ENCODE measurements at places on chromosomes 2 and 18.

GRCh38 chr2:171318463-171318934 is 115.3 kb downstream of the METTL8 start:
- no peak for DNase-seq

DNA sequence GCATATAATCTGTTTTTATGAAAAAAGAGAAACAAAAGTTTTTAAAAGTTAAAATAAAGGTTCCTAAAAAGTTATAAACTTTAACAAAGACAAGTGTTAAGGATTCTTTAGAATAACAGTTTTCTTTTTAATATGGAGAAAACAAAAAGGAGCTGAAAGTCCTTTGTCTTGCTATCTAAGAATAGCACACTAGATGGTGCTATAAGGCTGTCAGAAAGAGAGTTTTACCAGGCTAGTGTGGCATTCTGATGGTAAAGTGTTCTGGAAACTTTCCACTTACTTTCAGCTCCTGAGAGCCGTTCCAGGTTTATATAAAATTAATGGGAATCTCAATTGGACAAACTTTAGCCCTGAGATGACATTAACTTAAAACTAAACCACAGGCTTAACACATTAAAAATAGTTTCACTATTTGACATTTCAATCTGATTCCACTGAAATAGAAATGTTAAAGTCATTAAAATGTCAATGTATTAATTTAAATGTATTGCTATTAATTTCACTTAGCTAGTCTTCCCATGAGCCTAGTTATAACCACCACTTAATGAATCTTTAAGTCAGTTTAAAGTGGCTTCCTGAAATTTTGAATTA is 3.7 kb downstream of the FBXO48 start:
- peak; percentile 59 for DNase-seq

GRCh38 chr2:191483117-191483516 is 194.8 kb upstream of the NABP1 start:
- DNase-seq = no peak

- DNase-seq = no peak
Observed at GRCh38 chr2:51781691-51782090, 749.8 kb upstream of the NRXN1 start.

GRCh38 chr18:63213331-63213900 is 106.2 kb downstream of the BCL2 start:
- DNase-seq = peak; percentile 37

DNA sequence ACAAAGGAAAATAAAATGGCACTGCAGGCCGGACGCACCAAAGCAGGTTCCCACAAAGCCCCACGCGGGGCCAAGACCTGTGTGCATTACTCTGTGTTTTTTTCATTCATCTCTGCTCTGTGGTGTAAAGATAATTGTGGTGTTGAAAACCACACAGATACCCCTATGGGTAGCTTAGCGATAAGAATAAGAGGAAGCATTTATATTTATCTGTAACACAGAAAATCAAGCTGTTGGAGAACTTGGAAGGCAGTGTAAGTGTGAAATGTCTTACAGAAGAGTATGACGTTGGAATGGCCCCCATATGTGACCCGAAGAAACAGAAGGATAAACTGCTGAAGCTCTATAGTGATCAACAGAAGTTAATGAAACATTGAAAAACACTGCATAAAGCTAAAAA is 20.3 kb upstream of the MARCO start:
- no peak for DNase-seq

DNA sequence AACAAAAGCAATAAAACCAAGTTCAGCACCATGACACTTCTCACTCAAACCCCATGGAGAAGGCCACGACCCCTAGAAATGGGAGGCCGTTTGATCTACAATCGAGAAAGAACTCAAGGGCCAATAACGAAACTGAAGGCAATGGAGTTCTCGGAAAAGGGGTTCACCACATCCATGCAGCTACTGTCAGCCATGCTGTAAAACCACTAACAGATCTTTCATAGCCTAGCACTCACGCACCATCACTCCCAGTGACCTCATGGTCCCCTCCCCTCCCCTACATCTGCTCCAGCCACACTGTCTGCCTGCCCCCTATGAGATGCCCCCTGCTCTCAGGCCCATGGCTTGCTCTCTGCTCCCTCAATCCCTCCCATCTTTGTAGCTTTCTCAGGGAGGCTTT is 135.3 kb downstream of the TMEM163 start:
- no peak for DNase-seq

- no peak for DNase-seq
Observed at GRCh38 chr2:117956036-117956796, 57.7 kb downstream of the CCDC93 start.

GRCh38 chr2:121210691-121211090 is 74.3 kb downstream of the TFCP2L1 start:
- no peak for DNase-seq

DNA sequence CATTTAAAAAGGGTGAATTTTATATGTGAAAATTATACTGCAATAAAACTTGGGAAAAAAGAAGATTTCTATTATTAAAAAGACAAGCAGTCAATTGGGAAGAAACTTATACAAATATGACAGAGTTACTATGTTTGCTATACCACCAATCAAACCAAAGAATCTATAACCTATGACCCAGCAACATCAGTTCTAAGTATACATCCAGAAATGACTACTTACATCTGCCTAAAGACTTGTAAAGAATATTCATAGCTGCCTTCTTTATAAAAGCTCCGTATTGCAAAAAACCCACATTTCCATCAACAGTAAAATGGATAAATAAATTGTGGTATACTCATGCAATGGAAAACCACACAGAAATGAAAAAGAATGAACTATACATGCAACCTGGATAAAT is 32.9 kb upstream of the NABP1 start:
- no peak for DNase-seq

GRCh38 chr18:21991081-21991534 is 178.3 kb upstream of the GATA6 start:
- DNase-seq = no peak

DNA sequence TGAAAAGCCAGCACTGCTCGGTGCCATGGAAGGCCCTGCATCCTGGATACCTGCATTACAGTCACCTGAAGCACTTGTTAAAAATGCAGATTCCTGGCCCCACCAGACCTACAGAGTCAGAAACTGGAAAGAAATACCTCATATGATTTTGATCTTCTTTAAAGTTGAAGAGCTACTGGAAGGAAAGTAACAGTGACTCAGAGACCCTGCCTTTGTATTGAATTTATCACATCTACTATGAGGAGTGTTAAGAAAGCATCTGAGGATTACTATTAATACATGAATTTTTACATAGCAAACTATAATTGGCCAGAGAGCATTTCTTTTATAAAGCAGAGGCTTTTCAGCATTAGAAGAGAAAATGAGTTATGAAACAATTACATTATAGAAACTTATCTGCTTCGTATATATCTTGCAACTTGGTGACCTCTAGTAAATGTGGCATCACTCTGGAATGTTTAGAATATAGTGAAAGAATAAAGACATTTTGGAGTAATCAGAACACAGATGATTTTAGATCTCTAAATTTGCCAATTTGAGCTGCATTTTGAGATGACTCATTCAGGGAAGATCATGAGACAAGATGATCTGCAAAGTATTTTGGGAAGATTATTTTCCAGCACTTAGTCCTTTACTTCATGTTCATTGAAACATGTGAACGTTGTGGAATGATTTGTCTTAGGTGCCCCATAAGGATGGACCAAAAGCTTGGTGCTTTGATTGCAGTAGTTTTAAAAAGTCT is 12.2 kb downstream of the PTPRM start:
- DNase-seq = no peak

- no peak for DNase-seq
Observed at GRCh38 chr18:67483237-67483636, 33.3 kb downstream of the DSEL start.

DNA sequence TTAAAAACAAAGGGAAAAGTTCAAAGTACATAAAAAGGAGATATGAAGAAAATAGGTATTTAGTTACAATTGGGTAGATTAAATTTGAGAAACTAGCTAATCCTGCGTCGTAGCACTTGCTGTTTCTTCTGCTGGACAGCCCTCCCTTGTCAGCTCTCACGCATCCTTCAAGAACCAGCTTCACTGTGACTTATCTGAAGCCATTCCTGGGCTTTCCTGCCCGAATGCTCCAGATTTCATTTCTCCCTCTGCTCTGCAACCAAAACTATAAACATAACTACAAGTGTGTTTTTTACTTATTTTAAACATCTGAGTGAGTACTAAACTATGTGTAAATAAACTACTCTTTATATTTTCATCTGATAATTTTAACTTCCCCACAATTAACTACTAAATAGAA is 149.2 kb downstream of the MTCL1 start:
- DNase-seq = no peak

GRCh38 chr2:98985905-98986666 is 50.1 kb upstream of the CRACDL start:
- no peak for DNase-seq

GRCh38 chr2:135985826-135986393 is 484 bp upstream of the DARS1 start:
- DNase-seq = peak; percentile 74

DNA sequence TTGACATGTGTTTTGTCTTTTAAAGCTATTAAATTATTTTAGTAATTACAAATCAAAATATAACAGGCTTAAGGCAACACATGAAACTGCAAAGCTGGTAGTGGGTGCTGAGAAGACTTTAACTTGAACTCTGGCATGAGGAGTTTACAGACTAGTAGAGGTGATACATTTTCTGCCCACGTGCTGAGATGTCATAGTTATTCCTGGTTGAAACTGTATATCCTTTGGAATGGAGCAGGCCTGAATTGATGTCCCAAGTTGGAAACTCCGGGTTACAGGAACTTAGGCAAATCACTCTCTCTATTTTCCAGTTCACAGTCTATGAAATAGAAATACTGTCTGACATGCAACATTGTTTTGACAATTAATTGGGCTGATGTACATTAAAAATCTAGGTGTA is 177.1 kb upstream of the NOL4 start:
- no peak for DNase-seq

- DNase-seq = no peak
Observed at GRCh38 chr2:3044587-3045317, 332.9 kb downstream of the EIPR1 start.

- DNase-seq = no peak
Observed at GRCh38 chr2:45826884-45827635, 175.6 kb downstream of the PRKCE start.

DNA sequence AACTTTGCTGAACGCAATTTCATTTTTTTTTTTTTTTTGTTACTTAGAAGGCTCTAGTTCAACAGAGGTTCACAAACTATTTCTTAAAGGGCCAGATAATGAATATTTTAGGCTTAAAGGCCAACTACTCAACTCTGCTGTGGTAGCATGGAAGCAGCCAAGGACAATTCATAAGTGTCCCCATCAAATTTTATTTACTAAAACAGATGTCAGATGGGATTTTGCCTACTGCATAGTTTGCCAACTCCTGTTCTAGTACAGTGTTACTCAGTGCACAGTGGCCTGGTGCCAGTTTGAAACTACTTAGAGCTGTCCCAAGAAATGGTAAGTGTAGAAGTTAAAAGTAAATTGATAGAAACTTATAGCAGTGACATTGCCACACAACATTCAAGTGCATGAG is 949.4 kb upstream of the FANCL start:
- DNase-seq = no peak

DNA sequence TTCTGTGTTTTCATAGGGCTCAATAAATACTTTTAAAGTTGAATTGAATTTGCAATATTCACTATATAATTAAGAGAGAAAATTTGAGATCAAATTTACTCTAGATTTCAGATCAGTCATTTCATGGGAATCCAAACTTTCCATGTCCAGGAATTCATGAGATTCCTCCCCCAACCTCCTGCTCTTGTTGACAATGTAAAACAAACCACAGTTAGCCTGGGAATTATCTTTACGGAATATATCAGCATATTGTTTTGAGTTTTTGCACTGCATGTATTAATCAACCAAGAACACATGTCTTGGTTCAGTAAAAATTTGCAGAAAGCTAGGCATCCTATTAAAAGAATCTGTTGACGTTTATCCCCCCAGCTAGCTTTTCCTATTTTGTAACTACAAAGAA is 42.3 kb downstream of the CYP1B1 start:
- no peak for DNase-seq

- no peak for DNase-seq
Observed at GRCh38 chr18:31399306-31400032, 22.9 kb downstream of the DSG4 start.

GRCh38 chr2:1769703-1770422 is 25.5 kb upstream of the PXDN start:
- DNase-seq = no peak

- DNase-seq = no peak
Observed at GRCh38 chr18:35463050-35463449, 34.7 kb downstream of the INO80C start.

DNA sequence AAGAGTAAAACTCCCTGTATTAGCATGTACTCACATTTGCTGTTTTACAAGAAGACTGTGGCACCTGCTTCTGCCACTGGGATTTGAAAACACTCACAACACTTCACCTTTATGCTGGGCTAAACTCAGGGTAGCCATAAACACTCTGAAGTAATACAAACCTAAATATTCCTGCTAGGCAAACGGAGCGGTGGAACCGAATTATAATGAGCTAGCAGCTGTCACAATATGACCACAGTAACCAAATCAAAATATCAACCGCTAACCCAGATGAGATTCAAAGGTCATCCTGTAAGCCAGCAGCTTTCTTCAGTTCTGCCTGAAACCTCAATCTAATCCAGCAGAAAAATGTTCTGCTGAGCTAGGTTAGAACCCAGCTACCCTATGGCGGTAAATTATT is 132.1 kb downstream of the TCF4 start:
- no peak for DNase-seq

GRCh38 chr18:70709144-70709543 is 420.3 kb downstream of the SOCS6 start:
- DNase-seq = no peak

DNA sequence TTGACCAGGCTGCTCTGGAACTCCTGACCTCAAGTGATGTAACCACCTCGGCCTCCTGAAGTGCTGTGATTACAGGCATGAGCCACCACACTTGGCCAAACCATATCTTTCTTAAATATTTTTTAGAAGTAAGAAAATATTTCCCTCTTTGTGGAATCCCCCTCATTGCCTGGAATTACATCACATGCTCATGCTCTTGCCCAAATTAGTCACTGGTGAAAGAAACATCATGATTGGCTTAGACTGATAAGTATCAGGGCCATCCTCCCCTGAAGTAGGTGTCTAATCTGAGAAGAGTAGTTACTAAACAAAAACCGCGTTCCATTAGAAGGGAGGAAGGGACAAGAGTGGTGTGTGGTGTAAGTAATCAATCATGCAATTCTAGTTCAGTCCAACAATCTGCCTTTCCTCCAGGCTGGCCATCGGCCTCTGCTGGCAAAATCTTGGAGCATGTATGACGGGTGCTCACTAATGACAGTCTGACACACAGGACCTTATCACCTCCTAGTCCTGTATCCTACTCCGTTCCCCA is 52.3 kb upstream of the SCG2 start:
- DNase-seq = no peak
